ENCODE measurements at places on chromosomes 2 and 18.

GRCh38 chr18:48957136-48957535, 6.4 kb upstream of the SMAD7 start:
- DNase-seq: no peak

GRCh38 chr2:140869107-140869506, 1261.7 kb downstream of the LRP1B start:
- DNase-seq: no peak

DNA sequence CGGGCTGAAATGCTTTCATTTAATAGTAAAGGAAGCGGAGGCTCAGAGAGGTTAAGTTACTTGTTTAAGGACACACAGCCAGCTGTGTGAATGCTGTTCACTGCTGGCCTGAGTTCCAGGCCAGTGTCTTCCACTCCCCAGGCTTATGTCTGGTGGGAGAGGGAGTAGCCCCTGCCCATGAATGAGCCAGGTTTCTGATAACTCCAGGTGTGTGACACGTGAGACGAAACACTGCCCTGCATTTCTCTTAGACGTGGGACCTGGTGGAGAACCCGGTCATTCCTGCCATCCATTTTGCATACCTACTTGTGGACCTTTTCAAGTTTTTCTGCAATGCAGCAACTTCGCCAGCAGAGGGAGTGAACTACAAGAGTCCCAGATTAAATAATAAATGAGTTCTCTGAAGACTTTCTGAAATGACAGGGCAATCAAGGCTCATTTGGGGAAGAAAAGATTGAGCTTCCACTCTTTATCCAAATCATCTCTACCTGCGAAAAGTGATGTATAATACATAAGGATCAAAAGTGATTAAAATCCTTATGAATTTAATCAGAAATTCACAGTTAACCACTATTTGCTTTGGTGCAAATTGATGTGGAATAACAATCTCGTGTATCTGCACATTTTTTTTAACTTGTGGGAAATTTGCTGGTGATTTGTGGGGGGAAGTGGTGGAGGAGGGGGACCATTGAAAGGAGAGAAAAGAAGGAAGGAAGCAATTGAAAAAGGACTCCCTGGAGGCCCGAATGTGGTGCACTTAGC, 79.4 kb upstream of the ASB18 start:
- DNase-seq: peak; percentile 20

GRCh38 chr2:160087854-160088745, 25.7 kb upstream of the PLA2R1 start:
- DNase-seq: no peak

DNA sequence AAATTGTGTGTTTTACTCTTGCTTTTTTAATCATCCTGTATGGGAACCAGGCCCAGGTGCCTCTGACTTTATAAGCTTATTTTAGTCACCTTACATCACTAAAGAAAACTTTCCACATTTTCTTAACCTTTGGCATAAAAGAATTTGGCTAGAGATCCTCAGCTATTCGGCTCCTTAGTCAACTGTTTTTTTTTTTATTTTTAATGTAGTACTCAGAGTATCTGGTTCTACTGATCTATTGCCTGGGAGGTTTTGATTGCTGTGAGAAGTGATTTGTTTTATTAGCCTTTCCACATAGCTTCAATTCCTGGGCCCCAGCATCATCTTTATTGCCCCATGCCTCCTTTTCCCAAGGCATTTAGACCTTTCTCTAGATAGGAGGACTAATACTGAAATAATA, 121.0 kb downstream of the MYO1B start:
- DNase-seq: peak; percentile 89
